ENCODE measurements at places on chromosomes 2 and 18.

GRCh38 chr2:200587007-200587616, 1.3 kb downstream of the AOX1 start:
- no peak for DNase-seq

DNA sequence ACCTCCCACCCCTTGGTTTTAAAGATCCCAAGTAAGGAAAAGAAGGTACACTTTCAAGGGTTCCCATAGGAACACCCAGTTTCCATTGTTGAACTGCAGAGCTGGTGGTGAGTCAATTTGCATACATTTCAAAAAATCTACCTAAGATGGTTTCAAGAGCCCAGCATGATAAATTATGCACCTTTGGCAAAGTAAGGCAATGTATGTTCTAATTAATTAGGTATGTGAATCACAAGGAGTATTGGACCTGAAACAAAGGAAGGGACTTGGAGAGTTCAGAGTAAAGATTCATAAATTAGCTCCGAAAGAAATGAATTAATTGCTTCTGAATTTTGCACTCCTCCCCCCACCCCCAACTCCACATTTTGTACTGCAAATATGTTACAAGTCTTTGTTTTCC, 459.7 kb downstream of the LRATD1 start:
- no peak for DNase-seq

GRCh38 chr2:52034706-52035105, 1002.8 kb upstream of the NRXN1 start:
- no peak for DNase-seq

DNA sequence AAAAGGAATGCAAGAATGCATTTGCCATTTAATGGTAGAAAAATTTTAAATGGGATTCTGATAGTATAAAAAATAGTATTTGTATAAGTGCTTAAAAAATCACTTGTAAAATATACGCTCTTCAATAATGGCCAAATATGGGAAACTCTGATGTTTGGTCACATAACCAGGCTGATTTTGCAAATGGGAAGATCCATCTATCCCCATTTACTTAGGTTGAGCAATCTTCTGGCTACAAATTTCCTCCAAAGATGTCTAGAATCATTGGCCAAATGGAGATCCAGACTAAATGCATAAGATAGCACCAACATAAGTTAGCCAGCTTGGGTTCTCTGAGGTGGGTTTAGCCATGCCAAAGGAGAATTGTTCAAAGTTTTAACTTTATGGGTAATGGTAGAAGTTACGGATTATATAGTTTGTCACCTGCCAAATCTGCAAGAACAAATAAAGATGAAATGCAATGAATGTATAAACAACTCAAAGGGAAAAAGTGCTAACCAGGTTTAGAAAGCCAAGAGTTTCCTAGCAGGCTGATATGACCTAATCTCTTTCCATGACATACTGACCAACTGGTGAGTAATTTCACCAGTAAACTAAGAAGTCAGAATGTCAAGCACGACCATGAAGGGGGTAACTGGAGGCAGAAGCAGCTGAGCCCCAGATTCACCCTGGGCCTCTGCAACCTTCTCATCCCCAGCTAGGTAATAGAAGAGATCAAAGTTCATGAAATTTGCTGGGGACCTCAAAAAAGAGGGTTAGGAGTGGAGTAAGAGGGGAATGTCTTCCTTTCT, 10.0 kb downstream of the RHOB start:
- no peak for DNase-seq

- no peak for DNase-seq
Measured at GRCh38 chr2:105328281-105329196, 996 bp downstream of the TGFBRAP1 start.

DNA sequence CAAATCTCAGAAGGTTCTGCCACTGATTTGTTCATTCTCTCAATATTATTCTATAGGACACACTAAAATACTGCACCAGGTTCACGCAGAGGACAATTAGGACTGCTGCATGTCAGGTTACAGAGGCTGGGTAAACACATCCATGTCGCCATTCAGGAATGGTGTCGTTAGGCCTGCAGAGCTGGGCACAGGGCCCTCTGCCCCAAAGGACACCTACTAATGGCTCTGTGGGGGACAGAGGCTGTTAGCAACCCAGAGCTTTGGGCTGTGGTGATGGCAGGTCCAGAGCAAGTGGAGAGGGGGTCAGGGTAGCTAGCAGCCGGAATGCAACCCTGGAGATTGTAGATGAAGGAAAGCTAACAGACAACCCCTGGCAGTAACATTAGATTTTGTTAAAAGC, 115.9 kb downstream of the TTC32 start:
- DNase-seq = no peak

- no peak for DNase-seq
Measured at GRCh38 chr18:28281400-28281799, 104.5 kb upstream of the CDH2 start.

GRCh38 chr2:174312581-174313234, 22.0 kb upstream of the SP9 start:
- no peak for DNase-seq

DNA sequence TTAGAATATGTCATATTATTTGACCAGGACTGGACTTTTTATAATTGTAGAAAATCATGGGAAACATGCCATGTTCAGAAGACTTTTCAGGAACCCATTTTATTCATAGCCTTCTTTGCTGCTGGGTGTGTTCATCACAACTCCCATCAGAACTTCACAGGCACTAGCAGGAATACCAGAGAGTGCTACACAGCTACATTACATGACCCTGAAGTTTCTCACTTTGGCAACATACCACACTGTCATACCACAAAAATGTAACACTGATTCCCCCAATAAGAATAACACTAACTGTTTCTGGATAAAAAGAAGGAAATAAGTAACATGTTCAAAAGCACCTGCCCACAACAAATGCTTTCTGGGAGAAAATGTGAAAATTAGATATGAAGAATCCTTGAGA, 405.4 kb downstream of the CDH2 start:
- no peak for DNase-seq

- DNase-seq = no peak
Measured at GRCh38 chr2:73070643-73071359, 711 bp downstream of the SFXN5 start.

GRCh38 chr2:46549166-46549844, 69.9 kb downstream of the TMEM247 start:
- no peak for DNase-seq

DNA sequence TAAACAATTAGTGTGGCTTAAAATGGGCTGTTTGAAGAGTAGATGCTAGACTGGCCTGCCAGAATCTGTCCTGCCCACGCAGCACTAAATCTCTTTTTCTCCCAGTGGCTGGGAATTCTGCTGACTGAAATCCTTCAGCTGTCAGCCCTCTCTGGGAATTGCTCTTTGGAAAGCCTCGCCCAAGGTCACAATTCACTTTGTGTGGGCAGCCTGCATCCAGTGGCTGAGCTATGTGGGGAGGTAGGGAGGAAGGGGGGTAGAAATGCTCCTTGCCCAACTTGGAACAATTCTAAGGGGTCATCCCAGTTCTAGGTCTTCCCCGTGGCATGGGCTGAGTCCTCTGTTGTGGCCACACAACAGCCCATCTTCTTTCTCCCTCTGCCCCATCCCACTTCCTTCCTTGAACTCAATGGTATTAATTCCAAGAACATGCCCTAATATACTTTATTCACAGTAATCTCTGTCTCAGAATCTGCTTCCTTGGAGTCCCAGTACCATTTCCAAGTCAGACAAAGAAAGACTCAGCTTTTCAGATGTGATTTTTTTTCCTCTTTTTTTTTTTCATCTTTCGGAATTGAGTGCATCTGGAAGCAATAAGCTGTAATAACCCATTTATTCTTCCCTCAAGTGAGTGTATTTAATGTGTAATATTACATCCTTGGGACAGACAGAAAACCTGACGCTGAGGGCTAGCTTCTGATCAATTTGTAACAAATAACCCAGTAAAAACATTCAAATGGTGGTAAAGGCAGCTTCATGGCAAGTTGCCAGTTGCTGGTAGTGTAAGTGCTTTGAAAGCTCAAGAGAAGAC, 189.4 kb downstream of the GPD2 start:
- no peak for DNase-seq

DNA sequence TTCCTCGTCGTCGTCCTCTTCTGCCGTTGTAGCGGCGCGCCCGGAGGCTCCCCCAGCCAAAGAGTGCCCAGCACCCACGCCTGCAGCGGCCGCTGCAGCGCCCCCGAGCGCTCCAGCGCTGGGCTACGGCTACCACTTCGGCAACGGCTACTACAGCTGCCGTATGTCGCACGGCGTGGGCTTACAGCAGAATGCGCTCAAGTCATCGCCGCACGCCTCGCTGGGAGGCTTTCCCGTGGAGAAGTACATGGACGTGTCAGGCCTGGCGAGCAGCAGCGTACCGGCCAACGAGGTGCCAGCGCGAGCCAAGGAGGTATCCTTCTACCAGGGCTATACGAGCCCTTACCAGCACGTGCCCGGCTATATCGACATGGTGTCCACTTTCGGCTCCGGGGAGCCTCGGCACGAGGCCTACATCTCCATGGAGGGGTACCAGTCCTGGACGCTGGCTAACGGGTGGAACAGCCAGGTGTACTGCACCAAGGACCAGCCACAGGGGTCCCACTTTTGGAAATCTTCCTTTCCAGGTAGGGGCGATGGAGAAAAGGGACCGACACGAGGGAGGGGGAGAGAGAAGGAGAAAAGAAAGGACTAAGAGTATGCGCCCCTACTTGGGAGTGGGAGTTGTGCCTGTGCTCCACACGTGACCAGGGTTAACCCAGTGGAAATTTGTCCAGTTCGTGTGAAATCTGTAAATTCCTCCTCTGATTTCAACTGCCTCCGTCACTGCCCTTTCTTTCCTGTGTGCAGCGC, 800 bp downstream of the HOXD13 start:
- no peak for DNase-seq

DNA sequence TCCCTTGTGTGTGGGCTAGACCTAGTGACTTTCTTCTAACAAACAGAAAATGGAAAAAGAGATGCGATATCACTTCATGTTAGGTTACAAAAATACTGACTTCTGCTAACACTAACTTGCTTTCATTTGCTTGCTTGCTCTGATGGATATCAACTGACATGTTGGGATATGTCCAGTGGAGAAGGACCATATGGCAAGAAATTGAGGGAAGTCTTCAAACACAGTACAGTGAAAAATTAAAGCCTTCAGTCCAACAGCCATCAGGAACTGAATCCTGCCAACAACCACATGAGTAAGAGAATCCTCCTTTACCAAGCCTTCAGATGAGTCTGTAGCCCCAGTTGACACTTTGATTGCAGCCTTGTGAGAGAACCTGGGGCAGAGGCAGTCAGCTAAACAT, 143.9 kb downstream of the MAIP1 start:
- DNase-seq = no peak

GRCh38 chr2:220365023-220365422, 737.6 kb downstream of the SLC4A3 start:
- DNase-seq = no peak

DNA sequence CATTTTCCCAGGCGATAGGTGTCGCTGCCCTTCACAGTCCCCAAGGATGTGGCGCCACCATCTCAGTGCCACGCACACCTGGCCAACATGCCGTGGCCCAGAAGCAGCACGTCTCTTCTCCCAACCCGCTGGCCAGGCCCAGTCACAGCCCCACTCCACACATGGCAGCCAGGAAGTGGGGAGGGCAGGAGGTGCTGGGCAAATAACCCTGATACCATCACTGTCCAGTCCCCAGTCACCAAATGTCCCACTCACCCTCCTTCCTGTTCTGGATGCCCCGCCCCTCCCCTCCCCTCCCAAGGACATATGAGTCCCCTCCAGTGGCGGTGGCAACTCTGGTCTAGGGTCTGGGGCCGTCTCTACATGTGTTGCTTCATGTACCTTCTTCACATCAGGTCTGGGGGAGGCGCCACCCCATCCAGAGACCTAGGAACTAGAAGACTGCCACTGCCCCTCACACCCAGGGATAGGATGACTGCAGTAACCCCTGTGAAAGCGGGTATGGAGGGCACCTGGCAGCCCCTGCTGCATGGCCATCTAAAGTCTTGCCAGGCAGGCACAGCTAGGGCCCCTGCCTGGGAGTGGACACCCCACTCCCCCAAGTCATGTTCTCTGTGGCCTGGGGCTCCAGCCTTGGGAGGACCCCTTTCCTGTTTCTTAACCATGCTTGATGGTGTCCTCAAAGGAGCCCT, 7.3 kb upstream of the CAPN10 start:
- DNase-seq = no peak

DNA sequence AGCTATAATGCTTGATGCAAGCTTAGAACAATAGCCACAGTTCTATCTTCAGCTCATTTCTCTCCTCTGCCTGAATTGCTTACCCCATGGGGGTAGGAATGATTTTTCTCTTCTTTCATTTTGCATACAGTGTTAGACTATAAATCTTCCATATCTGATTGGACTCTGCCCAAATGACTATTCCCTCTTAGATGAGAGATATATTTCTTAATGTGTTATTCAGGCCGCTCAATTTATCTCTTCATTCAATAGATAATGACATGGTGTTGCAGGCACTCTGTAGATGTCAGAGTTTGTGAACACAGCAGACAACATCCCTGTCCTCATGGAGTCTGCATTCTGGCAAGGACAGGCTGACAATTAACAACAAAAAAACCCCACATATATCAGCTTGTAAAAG, 443.7 kb upstream of the CELF4 start:
- no peak for DNase-seq

GRCh38 chr2:106175086-106175850, 18.8 kb downstream of the UXS1 start:
- DNase-seq = no peak

DNA sequence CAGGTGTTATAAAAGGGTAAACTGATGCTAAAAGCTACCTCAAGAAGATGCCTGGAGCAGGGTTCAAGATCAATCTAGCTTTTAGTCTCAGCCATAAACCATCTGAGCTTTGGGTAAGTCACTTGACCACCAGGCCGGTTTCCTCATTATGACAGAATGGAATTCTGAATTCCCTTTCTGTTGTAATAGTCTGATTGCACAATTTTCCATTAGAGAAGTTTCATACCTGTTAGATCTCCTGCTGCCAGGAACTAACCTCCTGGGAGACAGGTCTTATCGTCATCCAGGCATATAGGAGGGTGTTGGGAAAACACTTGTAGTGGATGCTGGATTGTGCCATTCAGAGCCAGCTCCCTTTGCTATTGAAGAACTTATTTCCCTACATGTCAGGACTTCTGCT, 272.5 kb downstream of the TDRD15 start:
- no peak for DNase-seq

DNA sequence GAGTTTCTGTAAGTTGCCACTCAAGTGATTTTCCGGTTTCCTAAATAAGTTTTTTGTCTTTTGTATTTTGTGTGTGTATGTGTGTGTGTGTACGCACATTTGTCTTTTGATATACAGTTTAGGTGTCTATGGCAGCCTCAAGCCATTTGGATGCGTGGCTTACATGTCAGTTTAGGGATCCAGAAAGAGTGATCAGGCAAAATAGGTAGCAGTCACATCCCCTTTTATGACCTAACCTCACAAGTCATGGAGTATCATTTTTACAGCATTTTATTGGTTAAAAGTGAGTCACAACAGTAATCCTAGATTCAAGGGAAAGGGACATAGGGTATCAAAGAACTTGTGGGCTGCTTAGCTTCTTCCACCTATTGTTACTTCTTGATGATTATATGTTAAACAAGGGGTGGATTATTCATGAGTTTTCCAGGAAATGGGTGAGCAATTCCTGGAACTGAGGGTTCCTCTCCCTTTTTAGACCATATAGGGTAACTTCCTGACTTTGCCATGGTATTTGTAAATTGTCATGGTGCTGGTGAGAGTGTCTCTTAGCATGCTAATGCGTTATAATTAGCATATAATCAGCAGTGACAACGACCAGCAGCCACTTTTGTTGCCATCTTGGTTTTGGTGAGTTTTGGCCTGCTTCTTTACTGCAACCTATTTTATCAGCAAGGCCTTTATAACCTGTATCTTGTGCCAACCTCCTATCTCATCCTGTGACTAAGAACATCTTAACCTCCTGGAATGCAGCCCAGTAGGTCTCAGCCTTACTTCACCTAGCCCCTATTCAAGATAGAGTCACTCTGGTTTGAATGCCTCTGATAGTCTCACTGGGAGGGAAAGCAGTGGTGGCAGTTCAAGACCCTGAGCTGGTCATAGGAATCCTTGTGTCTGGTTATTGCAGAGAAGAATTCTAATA, 8.6 kb upstream of the SOCS6 start:
- DNase-seq = no peak
